ENCODE measurements at places on chromosomes 7 and 10.

DNA sequence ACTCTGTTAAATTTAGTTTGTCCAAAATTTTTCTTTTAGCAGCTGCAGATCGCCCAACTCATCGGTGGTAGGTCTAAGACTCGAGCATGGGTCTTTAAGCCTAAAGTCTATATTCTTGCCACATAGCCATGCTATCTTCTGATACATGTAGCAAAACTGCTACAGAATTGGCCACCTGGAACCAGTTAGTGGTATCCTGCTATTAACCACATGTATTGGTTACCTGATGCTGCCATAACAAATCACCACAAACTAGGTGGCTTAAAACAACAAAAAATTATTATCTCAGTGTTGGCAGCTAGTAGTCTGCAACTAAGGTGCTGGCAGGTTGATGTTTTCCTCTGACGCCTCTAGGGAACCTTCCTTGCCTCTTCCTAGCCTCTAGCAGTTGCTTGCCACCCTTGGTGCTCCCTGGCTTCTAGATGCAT is 96.7 kb upstream of the PIK3CG start:
- DNase-seq, result no peak

GRCh38 chr10:97445357-97445721 is 467 bp downstream of the EXOSC1 start:
- no peak for DNase-seq

DNA sequence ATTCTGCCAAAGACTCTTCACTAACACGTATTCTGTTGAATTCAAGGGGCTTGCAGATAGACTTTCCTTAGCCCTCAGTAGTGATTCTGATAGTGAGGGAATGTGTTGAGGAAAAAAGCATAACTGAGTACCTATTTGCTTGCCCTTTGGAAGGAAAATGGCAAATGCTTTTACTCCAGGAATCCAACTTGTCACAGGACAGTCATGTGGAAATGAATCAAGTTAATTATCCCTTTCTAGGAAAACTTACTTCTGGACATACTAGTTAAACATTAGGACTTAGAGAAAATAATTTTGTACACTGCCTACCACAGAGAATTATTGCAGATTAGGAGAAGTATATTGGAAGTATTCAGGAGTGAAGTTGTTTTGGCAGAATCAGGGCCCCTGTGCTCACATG is 148.9 kb upstream of the SLC13A1 start:
- no peak for DNase-seq

GRCh38 chr7:125529249-125529648 is 599.6 kb upstream of the POT1 start:
- DNase-seq, result no peak

DNA sequence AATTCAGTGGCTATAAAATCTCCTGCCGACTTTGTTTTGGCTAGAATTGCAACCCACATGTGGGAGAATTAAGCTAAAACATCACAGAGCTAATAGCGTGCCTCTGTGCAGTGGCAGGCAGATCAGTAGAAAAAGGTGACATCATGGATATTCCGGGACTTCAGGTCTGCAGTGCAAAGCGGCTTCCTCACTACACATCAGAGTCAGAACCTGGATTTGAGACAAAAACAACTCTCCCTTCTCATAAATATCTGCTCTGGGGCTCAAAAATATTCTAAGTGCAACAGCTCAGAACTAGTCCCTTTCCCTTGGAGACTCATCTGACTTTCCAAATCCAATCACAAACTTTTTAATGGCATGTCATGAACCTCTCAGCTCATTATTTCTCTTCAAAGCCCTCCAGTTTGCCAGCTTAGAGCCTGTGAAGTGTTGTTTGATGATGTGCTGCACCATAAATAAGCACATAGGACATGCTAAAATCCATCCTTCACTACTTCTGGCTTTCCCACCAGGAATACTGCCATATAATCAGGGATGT is 337.1 kb downstream of the RNLS start:
- no peak for DNase-seq

- DNase-seq, result no peak
Measured at GRCh38 chr10:71575934-71576801, 143.4 kb downstream of the C10orf105 start.

GRCh38 chr10:31490858-31491504 is 172.0 kb downstream of the ZEB1 start:
- DNase-seq, result no peak

GRCh38 chr10:88057720-88058119 is 194.3 kb downstream of the PTEN start:
- DNase-seq, result no peak

DNA sequence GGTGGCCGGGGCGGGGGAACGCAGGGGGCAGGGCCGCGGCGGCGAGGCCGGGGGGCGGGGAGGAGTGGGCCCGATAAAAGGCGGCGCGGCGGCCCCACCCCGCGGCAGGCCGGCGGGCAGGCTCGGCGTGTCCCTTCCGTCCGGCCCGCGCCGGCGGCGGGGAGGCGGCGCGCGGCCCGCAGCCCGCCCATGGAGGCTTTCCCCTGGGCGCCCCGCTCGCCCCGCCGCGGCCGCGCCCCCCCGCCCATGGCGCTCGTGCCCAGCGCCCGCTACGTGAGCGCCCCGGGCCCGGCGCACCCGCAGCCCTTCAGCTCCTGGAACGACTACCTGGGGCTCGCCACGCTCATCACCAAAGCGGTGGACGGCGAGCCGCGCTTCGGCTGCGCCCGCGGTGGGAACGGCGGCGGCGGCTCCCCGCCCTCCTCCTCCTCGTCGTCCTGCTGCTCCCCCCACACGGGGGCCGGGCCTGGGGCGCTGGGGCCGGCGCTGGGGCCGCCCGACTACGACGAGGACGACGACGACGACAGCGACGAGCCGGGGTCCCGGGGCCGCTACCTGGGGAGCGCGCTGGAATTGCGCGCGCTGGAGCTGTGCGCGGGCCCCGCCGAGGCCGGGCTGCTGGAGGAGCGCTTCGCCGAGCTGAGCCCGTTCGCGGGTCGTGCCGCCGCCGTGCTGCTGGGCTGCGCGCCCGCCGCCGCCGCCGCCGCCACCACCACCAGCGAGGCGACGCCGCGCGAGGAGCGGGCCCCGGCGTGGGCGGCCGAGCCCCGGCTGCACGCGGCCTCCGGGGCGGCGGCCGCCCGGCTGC is at the start of gene NANOS1:
NANOS1 (plus strand) TSS at position 102 of the 808 bp plus-strand sequence; CDS start at position 190, 88 bp downstream.
- peak; percentile 9 for DNase-seq

GRCh38 chr7:25787336-25787735 is 364.7 kb upstream of the NFE2L3 start:
- DNase-seq, result no peak

GRCh38 chr7:31096877-31097258 is 44.8 kb downstream of the ADCYAP1R1 start:
- no peak for DNase-seq

DNA sequence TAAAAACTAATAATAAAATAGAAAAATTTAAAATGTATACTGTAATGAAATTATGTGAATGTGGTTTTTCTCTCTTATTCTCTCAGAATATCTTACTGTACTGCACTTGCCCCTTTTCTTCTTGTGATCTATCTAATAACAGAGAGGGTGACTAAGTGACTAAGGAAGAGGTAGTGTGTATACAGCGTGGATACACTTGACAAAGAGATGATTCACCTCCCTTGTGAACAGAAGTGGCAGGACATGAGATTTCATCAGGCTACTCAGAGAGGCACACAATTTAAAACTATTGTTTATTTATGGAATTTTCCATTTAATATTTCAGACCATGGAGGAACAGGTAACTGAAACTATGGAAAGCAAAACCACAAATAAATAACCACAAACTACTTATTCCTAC is 806.6 kb upstream of the GHITM start:
- no peak for DNase-seq

GRCh38 chr7:33921216-33921938 is 16.0 kb downstream of the BMPER start:
- no peak for DNase-seq

DNA sequence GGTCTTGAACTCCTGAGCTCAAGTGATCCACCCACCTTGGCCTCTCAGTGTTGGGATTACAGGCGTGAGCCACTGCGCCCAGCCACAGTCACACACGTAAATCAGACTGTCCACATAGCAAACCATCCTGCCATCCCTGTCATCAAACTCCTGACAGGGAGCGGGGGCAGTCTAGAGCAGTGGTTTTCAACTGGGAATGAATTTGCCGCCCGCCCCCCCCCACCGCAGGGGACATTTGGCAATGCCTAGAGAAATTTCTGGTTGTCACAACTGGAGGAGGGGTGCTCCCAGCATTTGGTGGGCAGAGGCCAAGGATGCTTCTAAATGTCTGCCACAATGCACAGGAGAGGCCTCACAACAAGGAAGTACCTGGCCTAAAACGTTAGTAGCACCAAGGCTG is 24.1 kb downstream of the CAMK2G start:
- no peak for DNase-seq

GRCh38 chr10:119203006-119203405 is 4.4 kb upstream of the GRK5 start:
- no peak for DNase-seq

DNA sequence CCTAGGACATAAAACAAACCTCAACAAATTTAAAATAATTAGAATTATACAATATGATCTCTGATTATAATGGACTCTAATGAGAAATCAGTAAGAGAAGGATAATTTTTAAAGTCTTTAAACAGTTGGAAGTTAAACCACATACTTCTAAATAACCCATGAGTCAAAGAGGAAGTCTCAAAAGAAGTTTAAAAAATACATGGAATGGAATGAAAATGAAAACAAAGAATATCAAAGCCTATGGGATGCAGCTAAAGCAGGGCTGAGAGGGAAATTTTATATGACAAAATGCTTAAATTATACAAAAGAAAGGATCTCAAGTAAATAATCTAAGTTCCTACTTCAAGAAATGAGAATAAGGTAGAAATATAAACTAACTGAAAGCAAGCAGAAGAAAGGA is 460.5 kb downstream of the RPS24 start:
- DNase-seq, result no peak

DNA sequence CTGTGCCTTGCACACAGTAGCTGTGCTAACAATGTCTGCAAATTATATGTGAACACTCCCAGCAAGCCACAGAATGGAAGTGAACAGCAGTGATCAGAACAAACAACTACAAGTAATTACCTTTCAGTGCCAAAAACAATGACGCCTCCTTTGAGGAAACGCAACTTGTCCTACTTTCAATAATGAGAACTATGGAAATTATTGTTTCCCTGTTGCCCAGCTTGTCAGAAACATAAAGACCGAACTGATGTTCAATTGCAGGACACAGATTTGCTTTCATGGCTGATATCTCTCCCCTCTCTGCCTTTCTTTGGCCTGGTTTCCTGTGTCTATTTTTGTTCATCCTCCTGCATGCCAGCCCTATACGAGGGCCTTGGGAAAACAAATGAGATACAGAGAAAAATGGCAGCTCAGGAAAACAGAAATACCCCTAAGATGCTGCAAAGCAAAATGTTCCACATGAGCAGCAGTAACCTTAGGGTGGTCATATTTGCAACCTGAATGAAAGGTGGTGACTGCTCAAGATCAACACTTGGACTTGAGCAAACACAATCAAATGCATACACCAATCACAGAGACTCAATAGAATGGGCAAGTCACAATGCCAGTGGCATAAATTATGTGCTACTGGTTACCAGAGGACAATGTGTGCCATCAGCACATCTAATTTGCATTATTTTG is 26.8 kb downstream of the COBL start:
- DNase-seq, result no peak

- no peak for DNase-seq
Measured at GRCh38 chr7:7883394-7883793, 85.2 kb upstream of the GLCCI1 start.

- no peak for DNase-seq
Measured at GRCh38 chr10:43899224-43899959, 250.7 kb upstream of the ZNF32 start.

GRCh38 chr10:35716776-35717175 is 74.7 kb upstream of the FZD8 start:
- no peak for DNase-seq

DNA sequence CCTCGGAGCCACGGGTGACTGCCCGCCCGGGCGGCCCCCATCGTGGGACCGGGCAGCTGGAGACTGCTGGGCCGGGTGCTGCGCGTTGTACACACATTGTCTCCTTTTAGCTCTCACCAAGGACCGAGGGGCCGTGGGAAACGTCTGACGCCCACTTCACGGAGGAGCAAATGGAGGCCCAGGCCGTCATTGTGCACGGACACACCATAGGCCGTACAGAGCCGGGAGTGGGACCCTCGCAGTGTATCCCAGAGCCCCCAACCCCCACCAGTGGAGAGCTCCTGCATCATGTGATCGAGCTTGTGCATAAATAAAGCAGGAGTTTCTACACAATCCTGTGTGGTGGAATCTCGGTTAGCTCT is 722 bp downstream of the DENND10 start:
- DNase-seq, result no peak

DNA sequence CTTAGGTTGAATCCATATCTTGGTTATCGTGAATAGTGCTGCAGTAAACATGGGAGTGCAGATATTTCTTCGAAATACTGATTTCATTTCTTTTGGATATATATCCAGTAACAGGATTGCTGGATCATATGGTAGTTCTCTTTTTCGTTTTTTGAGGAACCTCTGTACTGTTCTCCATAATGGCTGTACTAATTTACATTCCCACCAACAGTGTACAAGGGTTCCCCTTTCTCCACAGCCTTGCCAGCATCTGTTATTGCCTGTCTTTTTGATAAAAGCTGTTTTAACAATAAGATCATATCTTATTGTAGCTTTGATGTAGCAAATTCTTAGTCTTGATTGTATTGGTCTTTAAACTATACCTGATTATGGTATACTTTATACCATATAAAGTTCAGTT is 45.3 kb downstream of the ZNRF2 start:
- no peak for DNase-seq

DNA sequence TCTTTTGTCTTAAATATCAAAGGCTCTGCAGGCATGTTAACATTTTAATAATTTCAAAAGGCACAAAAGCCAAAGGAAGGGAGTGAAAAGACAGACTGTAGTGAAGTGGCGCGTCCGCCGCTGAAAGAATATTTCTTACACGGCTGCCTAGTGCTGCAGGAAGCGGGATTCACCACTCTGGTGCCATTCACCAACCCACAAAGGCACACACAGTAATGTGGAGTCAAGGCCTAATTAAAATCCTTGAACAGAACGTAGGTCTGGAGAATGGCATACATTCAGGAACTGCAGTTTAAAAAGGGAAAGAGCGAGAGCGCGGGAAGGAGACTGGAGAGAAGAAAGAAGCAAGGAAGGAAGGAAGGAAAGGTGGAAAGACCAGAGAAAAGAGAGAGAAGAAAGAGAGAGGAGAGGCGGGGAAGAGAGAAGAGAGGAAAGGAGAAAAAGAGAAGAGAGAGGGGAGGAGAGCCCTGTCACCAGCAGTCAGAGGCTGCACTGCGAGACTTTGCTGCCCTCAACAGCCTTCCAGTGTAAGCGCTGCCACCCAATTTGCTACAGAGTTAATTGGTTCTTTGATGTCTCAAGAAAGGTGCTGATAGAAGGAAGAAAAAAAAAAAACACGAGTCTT is 554.0 kb downstream of the MDFIC start:
- no peak for DNase-seq

GRCh38 chr10:22834471-22834870 is 93.4 kb upstream of the ARMC3 start:
- DNase-seq, result no peak

All from stimulated activated CD4-positive, alpha-beta T cell treated with anti-CD3 and anti-CD28 coated beads, Interleukin-4, amount 100 ng/mL, for 4 hours (primary cell).